ENCODE measurements at places on chromosomes 3 and 15.

DNA sequence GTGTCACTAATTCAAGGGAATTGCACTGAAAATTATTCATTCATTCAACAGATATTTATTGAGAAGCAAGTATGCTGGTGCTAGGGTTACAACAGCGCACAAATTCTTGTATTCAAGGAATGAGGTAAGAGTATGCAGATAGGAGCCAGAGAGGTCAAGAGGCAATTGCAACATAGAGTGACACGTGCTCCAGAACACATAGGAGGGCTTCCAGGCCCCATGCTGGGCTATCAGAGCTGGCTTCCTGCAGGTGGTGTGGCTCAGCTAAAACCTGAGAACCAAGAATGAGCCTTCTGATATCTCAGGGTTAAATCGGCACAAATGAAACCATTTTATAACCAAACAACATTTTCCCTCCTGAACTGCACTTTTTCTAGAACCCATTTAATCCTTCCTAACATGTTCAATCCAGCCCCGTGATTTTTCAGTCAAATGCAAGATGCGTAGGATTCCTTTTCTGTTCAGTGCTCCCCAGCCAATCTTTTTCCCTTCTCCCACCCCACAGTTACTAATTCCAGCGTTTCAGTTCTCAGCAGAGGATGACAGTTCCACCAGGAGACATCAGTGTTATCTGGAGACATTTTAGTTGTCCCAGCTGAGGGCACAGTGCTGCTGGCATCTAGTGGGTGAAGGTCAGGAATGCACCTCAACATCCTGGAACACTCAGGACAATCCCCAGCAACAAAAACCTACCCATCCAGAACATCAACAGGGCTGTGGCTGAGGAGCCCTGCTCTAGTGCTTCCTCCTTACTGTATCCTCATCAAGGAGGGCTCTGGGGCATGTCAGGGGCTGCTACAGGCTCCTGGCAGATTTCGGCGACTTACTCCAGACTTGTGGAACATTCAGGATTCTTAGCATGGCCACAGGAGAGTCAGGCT lies 13.1 kb downstream of the CCR5AS start:
- no peak for DNase-seq

DNA sequence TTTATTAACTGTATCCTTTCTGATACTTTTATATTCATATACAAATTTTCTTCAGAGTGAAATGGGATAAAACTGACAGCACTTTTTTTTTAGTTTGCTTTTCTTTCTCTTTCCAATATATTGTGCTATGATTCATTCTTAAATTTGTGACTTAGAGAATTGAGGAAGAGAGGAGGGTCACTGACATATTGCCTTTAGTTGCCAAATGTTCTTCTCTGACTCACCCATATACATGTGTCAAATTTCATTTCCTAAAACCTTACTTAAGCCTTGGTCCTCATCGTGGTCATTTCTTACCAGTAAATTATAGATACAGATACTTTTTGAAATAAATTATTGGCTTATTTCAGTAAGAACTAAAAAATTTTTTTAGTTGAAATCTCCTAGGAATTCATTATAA lies 53.9 kb downstream of the CLASP2 start:
- no peak for DNase-seq

DNA sequence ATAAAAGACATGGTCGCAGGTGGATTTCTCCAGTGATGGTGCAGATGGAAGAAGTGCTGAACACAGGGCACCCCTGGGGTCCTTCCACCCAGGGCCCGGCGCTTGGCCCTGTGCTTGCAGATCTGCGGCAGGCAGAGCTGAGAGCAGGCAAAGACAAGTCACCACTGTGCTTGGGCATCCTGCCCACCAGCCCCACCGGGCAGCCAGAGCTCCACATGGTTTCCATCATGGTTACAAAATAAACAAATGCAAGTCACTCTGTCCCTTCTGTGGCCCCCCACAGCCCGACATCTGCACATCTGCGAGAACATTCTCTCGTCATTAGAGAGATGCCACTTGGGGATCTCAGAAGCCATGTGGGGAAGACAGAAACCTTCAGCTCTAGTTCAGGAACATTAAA lies 37.6 kb upstream of the SFMBT1 start:
- DNase-seq: no peak

GRCh38 chr15:68492855-68493254 lies 60.9 kb upstream of the ITGA11 start:
- no peak for DNase-seq

DNA sequence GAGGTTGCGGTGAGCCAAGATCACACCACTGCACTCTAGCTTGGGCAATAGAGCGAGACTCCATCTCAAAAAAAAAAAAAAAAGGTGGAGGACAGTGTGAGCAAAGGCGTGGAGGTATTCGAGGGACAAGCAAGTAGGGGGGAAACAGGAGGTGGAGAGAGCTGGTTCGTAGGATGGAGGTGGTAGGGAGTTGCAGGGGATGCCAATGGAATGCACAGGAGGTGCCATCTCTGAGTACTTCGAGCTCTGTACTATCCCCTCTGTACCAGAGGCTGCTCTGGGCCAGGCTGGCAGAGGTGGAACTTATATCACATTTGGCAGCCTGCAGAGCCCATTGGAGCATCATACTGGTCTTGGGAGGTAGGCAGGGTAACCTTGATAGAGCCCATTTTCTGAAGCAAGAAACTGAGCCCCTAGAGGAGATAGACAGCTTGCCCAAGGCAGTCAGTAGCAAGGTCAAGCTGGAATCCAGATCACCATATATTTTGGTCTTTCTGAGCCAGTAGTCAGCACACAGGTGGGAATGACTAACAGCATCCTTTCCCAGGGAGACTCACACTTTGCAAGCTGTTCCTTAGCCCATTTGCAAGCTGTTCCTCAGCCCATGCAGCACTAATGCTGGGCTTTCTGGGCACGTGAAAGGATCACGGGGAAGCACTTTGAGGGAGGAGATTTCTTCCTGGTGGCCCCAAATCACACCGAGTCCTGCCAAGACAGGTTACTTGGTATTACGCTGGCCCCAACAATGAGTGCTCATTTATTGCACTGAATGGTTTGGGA lies 9.2 kb upstream of the CCDC33 start:
- DNase-seq: no peak

- no peak for DNase-seq
Measured at GRCh38 chr3:145776782-145777408, 384.1 kb downstream of the PLOD2 start.

DNA sequence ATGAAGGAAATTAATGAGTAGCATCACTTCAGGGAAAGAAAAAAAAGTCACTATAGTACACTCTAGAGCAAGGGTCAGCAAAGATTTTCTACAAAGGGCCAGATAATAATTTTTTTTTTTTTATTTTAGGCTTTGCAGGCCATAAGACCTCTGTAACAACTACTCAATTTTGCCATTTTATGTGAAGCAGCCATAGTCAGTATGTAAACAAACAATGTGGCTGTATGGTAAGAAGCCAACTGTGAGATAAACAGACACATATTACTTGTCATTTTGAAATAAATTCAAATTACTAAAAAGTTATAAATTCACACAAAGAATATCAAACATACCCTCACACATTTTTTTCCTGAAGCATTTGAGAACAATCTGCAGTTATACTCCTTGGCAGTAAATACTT lies 40.6 kb downstream of the SCAPER start:
- no peak for DNase-seq

Measured in activated T-cell treated with anti-CD3 and anti-CD28 coated beads for 1 hour (primary cell).